Fibroblast of villous mesenchyme (primary cell): ENCODE measurements at places on chromosomes 3 and 15. TPM values are rescaled to one million over a fixed set of nuclear protein-coding genes. Genes with fewer than 3 reads are reported as not detected.

C3orf22 gene
- total RNA-seq = not detected in 2 replicates

RAD51 gene
- 3.5 and 4.2 TPM in 2 replicates for total RNA-seq

CCRL2 gene
- total RNA-seq = 0.64 and 2.2 TPM in 2 replicates

TPM1 gene
- total RNA-seq = 2,255 and 2,551 TPM in 2 replicates

STRC gene
- total RNA-seq = not detected in 2 replicates

OCA2 gene
- total RNA-seq = under 0.01 TPM in 1 of 2 replicates, not detected in the other

CP gene
- under 0.01 TPM in 1 of 2 replicates, not detected in the other for total RNA-seq

SLC22A14 gene
- total RNA-seq = 0.32 and 0.86 TPM in 2 replicates

BNC1 gene
- 5.2 and 6.9 TPM in 2 replicates for total RNA-seq

CCR8 gene
- not detected in 2 replicates for total RNA-seq
